ENCODE measurements at places on chromosomes 3 and 15.
A peak's percentile ranks its signal among the peaks of the same experiment; 100 is the strongest.

GRCh38 chr3:71225951-71226564, 357.5 kb downstream of the FOXP1 start:
- no peak for DNase-seq

DNA sequence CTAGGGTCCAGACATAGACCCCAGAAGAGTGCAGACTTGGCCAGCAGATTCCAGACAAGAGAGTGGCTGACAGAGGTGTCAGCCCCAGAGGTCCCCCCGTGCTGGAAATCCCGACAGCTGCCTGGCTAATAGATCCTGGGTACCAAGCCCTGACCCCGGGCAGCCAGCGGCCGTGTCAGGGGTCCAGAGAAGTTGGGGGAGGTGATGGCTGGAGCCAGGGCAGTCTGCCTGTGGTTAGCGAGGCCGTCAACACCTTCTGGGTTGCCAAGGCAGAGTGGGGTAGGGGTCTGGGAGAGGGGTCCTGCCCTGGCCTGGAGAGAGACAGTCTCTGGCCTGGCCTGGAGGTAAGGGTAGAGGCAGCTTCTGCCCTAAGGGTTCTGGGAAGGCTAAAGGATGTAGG, 25.1 kb upstream of the RPL29 start:
- no peak for DNase-seq

GRCh38 chr15:82943176-82943575, 9.3 kb downstream of the HOMER2 start:
- no peak for DNase-seq

DNA sequence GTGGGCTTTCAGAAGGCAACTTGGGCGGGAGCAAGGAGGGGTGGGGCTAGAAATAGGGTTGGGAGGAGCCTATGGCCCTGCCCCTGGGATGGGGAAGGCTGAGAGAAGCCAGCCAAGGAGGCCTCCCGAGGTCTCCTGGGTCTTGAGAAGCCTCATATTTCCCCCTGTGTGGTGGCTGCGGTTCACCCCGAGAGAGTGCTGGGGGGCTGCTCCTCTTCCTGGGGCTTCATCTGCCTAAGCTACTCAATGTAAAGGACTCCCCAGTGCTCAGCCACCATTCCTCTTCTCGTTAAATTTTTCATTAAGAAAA, 174.3 kb downstream of the SMAD6 start:
- DNase-seq = no peak

GRCh38 chr3:50190936-50191660, at the start of gene GNAT1:
GNAT1 (plus strand) TSS chr3:50191610; CDS start chr3:50191726, 116 bp downstream.
- DNase-seq = no peak

DNA sequence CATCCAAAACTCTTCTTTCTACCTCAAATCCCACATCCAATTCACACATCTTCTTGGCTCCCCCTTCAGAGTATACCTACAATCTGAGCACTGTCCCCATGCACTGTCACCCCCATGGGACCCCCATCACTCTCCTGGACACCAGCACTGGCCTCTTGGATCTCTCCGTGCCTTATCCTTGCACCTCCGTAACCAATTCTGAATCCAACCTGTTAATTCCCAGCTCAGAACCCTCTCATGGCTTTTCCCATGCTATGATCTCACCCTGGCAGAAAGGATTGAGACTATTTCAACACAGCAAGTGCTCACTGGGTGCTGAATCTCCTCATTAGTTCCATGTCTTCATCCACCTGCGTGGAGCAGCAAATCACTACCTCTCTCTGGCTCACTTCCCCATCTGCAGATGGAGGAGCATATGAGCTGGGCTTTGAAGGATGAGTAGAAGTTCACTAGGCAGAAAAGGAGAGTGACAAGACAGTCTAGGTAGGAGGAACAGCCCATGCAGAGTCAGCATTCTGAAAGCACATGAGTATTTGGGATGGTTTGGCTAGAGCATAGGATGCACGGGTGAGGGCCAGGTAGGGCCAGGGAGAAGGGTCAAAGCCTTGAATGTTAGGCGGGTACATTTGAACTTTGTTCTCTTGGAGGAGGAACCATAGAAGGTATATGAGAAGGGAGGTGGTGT, 48.7 kb downstream of the SLC6A6 start:
- no peak for DNase-seq

DNA sequence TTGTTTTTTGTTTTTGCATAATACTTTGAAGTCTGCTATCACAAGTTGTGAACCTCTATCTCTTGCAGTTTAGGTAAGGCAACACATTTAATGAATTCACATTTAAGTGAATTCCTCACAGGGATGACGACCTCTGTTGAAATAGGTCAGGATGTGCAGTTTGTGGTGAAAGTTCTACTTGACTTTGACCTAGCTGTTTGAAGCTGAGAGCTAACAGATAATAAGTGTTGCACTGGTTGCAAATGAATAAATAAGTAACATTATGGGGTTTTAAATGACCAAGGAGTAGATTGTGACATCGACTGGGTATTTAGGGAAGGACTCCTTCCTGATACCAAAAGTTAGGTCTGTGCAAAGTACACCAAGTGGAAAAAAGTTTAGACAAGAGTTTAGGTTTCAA, 23.9 kb downstream of the NIT2 start:
- DNase-seq = no peak

- DNase-seq = no peak
Observed at GRCh38 chr3:171001957-171002694, 24.4 kb downstream of the SLC2A2 start.

- no peak for DNase-seq
Observed at GRCh38 chr3:129343643-129344360, 65.1 kb downstream of the HMCES start.

DNA sequence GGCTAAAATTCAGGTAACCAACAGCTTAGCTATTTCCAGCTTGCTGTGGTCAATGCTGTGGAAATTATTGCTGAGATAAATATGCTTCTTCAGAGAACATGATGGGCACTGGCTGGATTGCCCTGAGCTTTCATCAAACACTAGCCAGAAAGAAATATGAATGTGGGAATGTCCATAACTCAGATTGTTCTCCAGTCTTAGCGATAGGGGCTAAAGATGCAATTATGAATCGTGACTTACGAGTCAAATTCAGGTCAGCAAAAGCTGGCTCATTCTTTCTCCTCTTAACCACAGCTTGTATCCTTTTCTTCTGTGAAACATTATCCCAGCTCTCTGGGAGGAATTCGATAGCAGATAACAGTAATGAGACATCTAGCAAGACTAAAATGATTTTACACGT, 307.6 kb downstream of the RYR3 start:
- no peak for DNase-seq

- peak; percentile 38 for DNase-seq
Observed at GRCh38 chr3:2099028-2099671, 484 bp downstream of the CNTN4 start.

- no peak for DNase-seq
Observed at GRCh38 chr15:71385026-71385425, 269.8 kb downstream of the THSD4 start.

GRCh38 chr3:112799946-112800345, 46.7 kb downstream of the CD200R1L start:
- DNase-seq = no peak

- no peak for DNase-seq
Observed at GRCh38 chr3:38842266-38842965, 26.4 kb upstream of the SCN10A start.

DNA sequence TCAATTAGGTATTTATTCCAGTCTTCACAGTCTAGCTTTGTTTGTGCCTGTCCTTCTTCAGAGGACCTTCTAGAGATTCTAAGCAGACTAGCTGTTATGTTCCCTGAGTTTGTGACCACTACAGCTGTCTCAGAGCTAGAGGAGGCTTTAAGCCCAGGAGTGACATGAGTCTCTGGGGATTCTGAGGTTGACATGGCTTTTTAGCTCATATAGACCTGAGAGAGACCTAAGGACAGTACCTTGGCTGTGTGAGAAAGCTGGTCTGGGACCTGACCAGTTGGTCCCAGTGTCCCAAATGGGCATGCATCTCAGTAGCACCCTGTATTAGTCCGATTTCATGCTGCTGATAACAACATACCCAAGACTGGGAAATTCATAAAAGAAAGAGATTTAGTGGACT, 330.2 kb downstream of the DIPK2A start:
- DNase-seq = no peak

DNA sequence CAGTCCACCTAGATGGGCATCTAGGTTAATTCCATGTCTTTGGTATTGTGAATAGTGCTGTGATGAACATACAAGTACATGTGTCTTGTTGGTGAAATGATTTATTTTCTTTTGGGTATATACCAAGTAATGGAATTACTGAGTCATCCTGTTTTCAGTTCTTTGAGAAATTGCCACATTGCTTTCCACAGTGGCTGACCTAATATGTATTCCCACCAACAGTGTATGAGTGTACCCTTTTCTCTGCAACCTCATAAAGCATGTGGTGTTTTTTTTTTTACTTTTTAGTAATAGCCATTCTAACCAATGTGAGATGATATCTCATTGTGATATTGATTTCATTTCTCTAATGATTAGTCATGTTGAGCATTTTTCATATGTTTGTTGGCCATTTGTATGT, 86.0 kb upstream of the NDN start:
- DNase-seq = no peak

DNA sequence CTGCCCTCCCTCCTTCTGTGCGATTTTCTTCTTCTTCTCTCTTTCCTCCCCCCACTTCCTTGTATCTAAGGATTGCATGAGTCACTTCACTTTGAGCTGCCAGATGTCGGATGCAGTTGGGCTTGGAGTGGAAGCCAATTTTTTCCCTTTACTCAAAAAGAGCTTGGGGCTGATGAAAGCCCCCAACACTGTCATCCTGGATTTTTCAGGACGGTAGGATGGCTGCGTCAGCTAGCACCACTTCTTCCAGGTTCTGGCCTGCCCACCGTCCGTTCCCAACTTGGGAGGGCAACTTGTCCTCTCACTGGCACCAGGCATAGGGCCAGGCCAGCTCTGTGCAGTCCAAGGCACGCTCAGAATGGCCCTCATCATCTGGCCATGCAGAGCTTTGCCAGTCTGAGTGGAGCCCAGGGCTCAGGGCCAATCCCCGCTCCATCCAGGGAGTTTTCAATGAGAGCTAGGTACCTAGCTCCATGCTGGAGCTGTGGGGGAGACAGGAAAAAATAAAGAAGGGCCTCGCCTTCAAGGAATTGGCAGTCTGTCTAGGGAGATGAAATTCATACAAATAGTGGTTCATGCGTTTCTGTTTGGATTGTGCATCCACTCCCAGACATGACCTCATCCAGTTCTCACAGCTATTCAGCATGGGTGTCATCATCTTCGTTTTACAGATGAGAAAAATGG, 47.7 kb upstream of the INSYN1 start:
- DNase-seq = no peak

DNA sequence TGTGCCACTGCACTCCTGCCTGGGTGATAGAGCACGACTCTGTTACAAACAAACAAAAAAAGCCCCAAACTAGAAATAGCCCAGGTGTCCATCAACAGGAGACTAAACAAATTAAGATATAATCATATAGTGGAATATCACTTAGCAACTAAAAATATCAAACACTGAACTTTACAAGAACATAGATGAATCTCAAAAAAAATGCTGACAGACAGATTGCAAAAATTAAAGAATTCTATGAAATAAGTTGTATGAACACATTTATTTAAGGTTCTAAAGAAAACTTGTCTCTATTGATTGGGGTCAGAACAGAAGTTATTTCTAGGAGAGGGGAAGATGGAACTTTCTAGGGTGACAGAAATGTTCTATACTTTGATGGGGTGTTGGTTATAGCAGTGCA, 268.2 kb downstream of the CTNNB1 start:
- DNase-seq = no peak

GRCh38 chr3:168040607-168041208, 55.0 kb downstream of the GOLIM4 start:
- no peak for DNase-seq

DNA sequence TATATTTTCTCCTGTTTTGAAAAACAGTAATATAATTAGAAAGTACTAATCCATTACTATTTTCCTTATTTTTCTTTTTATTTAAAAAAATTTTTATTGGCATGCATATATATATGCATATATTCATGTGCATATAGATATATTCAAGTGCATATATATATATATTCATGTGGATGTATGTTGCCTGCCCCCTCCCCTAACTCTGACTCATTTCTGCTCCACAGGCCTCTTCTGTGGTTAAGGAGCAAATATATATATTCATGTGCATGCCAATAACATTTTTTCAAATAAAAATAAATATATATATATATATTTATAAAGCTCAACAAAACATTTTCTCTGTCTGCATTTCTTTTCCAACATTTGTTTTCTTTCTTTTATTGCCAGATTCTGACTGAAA, 13.6 kb upstream of the CORO2B start:
- no peak for DNase-seq

- DNase-seq = no peak
Observed at GRCh38 chr3:30730967-30731366, 124.6 kb downstream of the TGFBR2 start.

DNA sequence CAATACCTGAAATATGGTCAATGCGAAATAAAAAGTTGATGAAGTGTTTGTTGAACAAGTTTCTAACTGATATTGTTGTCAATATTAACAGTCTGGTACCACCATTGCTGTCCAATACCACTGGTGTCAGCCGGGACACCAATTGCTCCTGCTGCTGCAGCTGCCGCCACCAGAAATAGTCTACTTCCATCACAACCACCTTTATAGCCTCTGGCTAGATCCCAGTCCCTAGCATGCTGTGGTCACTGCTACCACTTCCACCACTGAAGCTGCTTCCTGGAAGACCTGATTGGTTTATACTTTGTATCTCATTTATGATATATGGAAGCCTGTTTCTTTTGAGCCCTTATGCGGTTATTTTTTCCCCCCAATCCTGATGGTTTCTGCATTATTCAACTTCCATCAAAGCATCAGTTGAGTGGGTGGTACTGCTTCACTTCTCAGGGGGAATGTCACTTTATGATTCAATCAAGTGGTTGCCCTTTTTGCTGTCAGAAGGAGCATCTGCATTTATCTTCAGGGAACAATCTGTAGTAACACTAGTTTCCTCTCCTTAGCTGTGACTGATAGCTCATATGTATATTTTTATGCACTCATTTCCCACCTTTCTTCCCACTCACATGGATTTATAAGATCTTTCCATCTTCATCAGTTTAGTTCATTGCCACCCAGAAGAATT, 11.7 kb downstream of the LNP1 start:
- DNase-seq = no peak

- no peak for DNase-seq
Observed at GRCh38 chr15:65303687-65304380, 643 bp upstream of the RNU5B-1 start.

DNA sequence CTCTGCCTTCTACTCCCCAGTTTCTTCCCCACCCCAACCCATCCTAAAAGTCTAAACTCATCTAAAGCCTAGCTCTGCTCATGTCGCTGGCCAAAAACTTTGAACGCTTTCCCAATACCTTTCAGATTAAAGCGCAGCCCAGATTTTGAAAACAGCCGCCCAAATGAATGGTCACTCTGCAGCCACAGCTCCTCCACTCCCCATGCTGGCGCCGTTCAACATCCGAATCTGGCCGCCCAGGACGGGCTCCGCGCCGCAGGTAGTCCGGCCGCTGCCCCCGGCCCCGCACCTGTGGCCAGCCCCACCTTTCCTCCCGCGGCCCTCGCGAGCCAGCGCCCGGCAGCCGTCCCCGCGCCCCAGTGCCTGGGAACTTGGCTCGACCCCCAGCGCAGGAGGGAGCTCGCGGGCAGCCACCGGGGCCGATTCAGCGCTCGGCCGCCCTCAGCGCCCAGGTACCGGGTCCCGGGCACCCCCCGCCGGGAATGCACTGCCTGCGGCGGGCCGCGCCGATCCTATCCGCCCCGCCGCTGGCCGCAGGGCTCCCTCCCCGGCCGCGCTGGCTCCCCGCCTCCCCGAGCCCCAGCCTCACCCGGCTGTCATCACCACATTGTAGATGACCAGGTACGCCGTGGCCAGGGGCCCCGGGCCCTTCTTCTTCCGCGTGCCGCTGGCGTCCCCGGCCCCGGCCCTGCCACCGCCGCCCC, 417 bp downstream of the HACD2 start:
- no peak for DNase-seq

- DNase-seq = no peak
Observed at GRCh38 chr3:166957121-166957520, 423.0 kb downstream of the ZBBX start.
